CD4-positive, CD25-positive, alpha-beta regulatory T cell (primary cell): ENCODE measurements at places on chromosomes 4 and X. TPM values are rescaled to one million over a fixed set of nuclear protein-coding genes. Genes with fewer than 3 reads are reported as not detected.

GRCh38 chr4:147877308-147877771, 145.5 kb downstream of the ARHGAP10 start:
- peaks cover 7% of the 10 kb centered on the region for H3K36me3 ChIP-seq
- DNase-seq: no peak
- H3K27ac ChIP-seq: no peak overlapping the region
- no peak overlapping the region for H3K4me3 ChIP-seq
- no peaks in the 10 kb centered on the region for H3K27me3 ChIP-seq
- no peaks in the 10 kb centered on the region for H3K4me1 ChIP-seq

- H3K27ac ChIP-seq: no peak overlapping the region
- DNase-seq: no peak
- H3K4me1 ChIP-seq: no peaks in the 10 kb centered on the region
- H3K36me3 ChIP-seq: no peaks in the 10 kb centered on the region
- no peaks in the 10 kb centered on the region for H3K27me3 ChIP-seq
Measured at GRCh38 chrX:85544609-85545008, 165.1 kb upstream of the POF1B start.

FRMD7 gene
- not detected for total RNA-seq

EDA2R gene
- not detected for total RNA-seq

- peak; percentile 25 for DNase-seq
- H3K27me3 ChIP-seq: no peaks in the 10 kb centered on the region
- peaks cover 8% of the 10 kb centered on the region for H3K36me3 ChIP-seq
- no peak overlapping the region for H3K4me3 ChIP-seq
- no peak overlapping the region for H3K27ac ChIP-seq
Measured at GRCh38 chrX:134377537-134377936, 82.4 kb upstream of the HPRT1 start.

DNA sequence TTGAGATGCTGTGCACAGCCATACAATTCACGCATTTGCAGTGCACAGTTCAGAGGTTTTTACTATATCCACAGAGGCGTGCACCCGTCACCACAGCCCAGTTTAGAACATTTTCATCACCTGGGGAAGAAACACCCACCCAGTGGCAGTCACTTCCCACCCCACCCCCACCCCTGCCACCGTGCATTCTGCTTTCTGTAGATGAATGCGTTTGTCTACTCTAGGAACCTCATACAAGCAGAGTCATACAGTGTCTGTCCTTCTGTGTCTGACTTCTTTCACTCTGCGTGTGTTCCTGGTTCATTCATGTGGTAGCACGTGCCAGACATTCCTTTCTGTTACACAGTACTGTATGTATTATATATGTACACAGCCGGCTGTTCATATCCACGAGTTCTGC, 122.8 kb downstream of the TBL1X start:
- no peaks in the 10 kb centered on the region for H3K4me1 ChIP-seq
- no peak for DNase-seq

DNA sequence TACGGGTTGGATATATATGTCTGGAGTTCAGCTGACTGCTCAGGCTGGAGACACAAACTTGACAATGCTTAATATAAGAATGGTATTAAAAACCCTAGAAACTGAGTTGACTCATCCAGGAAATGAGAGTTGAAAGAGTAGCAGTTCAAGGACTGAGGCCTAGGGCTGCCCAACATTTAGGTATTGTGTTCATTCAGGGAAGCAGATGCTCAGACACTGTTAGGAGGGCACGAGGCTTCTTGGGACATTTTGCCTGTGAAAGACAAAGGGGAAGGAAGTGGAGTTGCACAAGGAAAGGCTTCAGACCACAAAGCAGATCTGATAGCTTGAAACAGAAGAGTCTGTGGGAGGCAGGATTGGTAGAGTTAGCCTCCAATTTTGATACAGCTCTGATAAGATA, 52.0 kb upstream of the HS3ST1 start:
- H3K4me3 ChIP-seq: no peak overlapping the region
- no peaks in the 10 kb centered on the region for H3K27me3 ChIP-seq
- DNase-seq: no peak
- no peaks in the 10 kb centered on the region for H3K36me3 ChIP-seq
- no peak overlapping the region for H3K27ac ChIP-seq
- H3K4me1 ChIP-seq: peaks cover 11% of the 10 kb centered on the region

PNMA6F gene
- not detected for total RNA-seq

- H3K4me3 ChIP-seq: no peak overlapping the region
- H3K36me3 ChIP-seq: no peaks in the 10 kb centered on the region
- H3K27ac ChIP-seq: no peak overlapping the region
- no peaks in the 10 kb centered on the region for H3K4me1 ChIP-seq
- DNase-seq: no peak
- no peaks in the 10 kb centered on the region for H3K27me3 ChIP-seq
Measured at GRCh38 chr4:169089004-169089403, 78.9 kb upstream of the CBR4 start.

DNA sequence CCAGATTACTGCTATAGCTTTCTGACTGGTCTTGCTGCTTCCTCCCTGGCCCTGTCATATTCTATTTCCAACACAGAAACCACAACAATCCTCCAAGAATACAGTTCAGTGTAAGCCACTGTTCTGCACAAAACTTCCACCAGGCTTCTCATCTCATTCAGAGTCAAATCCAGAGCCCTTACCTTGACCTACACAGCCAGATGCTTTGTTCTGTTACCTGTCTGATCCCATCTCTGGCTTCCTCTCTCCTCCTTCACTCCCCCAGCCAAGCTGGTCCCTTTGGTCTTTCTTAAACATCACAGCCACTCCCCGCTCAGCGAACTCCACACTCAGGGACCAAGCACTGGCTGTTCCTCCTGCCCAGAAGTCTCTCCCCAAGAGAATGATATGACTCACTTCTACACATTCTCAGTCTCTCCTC, 84.8 kb upstream of the BMP2K start:
- H3K4me3 ChIP-seq: no peak overlapping the region
- no peak for DNase-seq
- no peaks in the 10 kb centered on the region for H3K4me1 ChIP-seq
- no peak overlapping the region for H3K27ac ChIP-seq

DNA sequence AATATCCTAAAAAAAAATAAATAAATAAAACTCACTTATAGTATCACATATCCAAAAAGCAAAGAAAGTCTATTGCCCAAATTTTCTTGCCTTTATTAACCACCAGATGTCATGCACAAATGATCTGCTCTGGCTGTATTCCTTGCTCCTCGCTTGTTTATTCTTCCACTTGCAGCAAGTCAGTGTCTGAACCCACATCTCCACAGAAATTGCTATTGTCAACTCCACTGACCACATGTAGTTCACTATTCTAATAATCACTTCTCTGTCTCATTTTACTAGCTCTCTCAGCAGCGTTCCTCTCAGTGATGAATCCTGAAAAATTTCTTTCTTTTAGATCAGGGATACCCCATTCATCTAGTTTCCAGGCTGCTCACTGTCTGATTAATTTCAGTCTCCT, 29.3 kb upstream of the CXXC4 start:
- H3K27me3 ChIP-seq: no peaks in the 10 kb centered on the region
- H3K4me3 ChIP-seq: no peak overlapping the region
- no peaks in the 10 kb centered on the region for H3K4me1 ChIP-seq

- no peaks in the 10 kb centered on the region for H3K36me3 ChIP-seq
- H3K4me1 ChIP-seq: peaks cover 16% of the 10 kb centered on the region
- peak overlapping the region; percentile 66 for H3K4me3 ChIP-seq
- peak overlapping the region; percentile 55 for H3K27ac ChIP-seq
Measured at GRCh38 chr4:37816006-37816405, 10.5 kb upstream of the PGM2 start.

- no peaks in the 10 kb centered on the region for H3K4me1 ChIP-seq
- H3K4me3 ChIP-seq: no peak overlapping the region
- no peaks in the 10 kb centered on the region for H3K27me3 ChIP-seq
- no peak overlapping the region for H3K27ac ChIP-seq
- no peak for DNase-seq
- H3K36me3 ChIP-seq: no peaks in the 10 kb centered on the region
Measured at GRCh38 chrX:45351478-45351877, 150.8 kb upstream of the DIPK2B start.

- no peak overlapping the region for H3K27ac ChIP-seq
- no peak overlapping the region for H3K4me3 ChIP-seq
- no peaks in the 10 kb centered on the region for H3K4me1 ChIP-seq
- no peaks in the 10 kb centered on the region for H3K27me3 ChIP-seq
- H3K36me3 ChIP-seq: no peaks in the 10 kb centered on the region
- DNase-seq: no peak
Measured at GRCh38 chrX:2449135-2449886, 51.5 kb downstream of the DHRSX start.

GLRA3 gene
- not detected for total RNA-seq

FOXR2 gene
- total RNA-seq: not detected

DNA sequence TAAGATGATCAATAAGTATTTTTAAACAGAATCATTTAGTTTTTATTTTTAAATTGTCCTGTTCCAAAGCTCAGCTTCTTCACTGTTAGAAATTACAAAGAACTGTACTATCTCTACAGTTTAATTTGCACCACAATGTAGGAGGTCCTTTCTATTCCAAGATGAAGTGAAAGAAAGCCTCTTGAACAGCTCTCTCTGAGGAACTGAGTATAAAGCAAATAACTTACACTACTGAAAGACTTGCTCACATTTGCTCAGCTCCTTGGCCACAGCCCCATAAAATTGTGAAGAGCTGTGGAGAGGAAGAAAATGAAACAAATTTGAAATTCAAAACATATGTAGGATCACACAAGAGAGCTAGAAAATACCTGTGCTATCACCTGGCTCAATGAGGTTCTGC, 68.6 kb downstream of the ENPEP start:
- DNase-seq: no peak
- H3K4me3 ChIP-seq: no peak overlapping the region
- H3K27ac ChIP-seq: no peak overlapping the region
- no peaks in the 10 kb centered on the region for H3K4me1 ChIP-seq
- no peaks in the 10 kb centered on the region for H3K27me3 ChIP-seq

RBM41 gene
- total RNA-seq: 16.8 TPM

- H3K4me1 ChIP-seq: no peaks in the 10 kb centered on the region
- no peaks in the 10 kb centered on the region for H3K27me3 ChIP-seq
- H3K4me3 ChIP-seq: no peak overlapping the region
Measured at GRCh38 chr4:114217150-114217817, 237.8 kb upstream of the ARSJ start.

- H3K36me3 ChIP-seq: no peaks in the 10 kb centered on the region
- no peak overlapping the region for H3K4me3 ChIP-seq
- no peaks in the 10 kb centered on the region for H3K4me1 ChIP-seq
- no peaks in the 10 kb centered on the region for H3K27me3 ChIP-seq
- no peak for DNase-seq
- no peak overlapping the region for H3K27ac ChIP-seq
Measured at GRCh38 chr4:71472946-71473345, 134.1 kb downstream of the SLC4A4 start.

GRCh38 chrX:123990169-123990568, 28.7 kb downstream of the STAG2 start:
- H3K27ac ChIP-seq: no peak overlapping the region
- H3K4me3 ChIP-seq: peak overlapping the region; percentile 32
- H3K4me1 ChIP-seq: peaks cover 4% of the 10 kb centered on the region
- no peak for DNase-seq

DNA sequence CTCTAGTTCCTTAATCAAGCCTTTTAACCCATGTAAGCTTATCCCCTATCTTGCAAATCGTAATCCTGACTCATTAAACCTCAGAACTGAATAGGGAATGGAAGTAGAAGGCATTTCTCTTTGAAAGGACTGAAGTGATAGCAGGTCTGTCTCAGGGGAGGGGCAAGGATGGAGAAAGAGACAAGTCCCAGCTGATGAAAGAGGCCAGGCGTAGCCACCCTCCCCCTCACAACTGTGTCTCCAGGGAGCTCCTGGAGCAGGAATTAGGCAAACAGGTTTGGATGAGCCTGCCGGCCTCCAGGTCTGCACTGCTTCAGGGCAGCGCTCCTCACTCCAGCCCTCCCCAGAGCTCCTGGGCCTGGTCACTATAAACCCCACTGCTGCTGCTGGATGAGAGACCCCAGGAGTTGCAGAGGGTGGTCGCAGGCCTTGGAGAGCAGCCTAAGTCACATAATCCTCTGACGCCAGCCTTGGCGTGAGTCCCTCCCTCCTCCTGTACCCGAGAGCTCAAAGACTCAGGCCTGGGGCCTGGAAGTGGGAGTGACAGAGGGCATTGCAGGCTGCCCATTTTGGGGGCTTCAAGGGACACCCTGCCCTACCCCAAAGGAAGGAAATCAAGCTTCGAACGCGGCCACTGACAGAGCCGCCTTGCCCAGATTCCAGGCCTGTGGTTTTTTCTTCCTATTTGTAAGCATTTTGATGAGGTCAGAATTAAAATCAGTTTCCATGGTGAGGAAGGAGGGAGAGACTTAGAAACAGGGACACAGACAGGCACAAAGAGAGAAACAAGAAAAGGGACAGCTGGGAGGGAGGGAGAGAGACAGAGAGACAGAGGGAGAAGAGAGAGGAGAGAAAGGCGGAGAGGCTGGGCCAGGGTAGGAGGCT, 21.2 kb upstream of the MSX1 start:
- no peak overlapping the region for H3K4me3 ChIP-seq
- no peak overlapping the region for H3K27ac ChIP-seq
- peaks cover 2% of the 10 kb centered on the region for H3K27me3 ChIP-seq
- H3K4me1 ChIP-seq: no peaks in the 10 kb centered on the region
- no peaks in the 10 kb centered on the region for H3K36me3 ChIP-seq

DNA sequence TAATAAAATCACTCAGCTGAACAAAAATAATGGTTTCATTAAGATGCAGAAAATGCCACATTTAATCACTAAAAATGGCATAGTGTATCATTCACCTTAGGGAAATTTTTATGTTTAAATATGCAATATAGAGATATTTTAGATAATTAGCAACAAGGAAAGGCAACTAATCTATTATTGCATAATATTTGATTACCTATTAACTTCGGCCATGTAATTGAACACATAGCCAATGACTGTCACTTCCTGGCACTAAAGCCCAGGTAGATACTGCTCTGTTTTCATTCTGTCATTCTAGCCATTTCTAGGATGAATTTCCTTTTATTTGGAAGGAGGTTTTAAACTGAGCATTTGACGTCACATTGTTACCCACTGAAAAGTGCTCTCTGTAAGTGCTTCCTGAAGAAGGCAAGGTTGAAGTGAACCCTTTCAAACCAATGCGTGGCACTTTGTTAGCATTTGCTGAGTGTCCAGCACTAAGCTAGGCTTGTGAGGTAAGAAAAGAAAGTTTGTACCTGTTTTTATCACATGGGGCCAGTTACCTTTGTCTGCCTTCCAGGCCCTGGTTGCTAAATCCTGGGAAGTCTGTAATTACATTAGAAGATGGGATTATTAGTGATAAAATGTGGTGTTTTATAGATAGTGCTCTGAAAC, 67.8 kb upstream of the LSM6 start:
- DNase-seq: no peak
- no peak overlapping the region for H3K4me3 ChIP-seq
- peaks cover 2% of the 10 kb centered on the region for H3K27me3 ChIP-seq
- H3K4me1 ChIP-seq: no peaks in the 10 kb centered on the region
- H3K27ac ChIP-seq: no peak overlapping the region
- H3K36me3 ChIP-seq: no peaks in the 10 kb centered on the region

- peak overlapping the region; percentile 14 for H3K27ac ChIP-seq
- no peaks in the 10 kb centered on the region for H3K27me3 ChIP-seq
- H3K4me1 ChIP-seq: peaks cover 65% of the 10 kb centered on the region
- DNase-seq: no peak
Measured at GRCh38 chrX:24153796-24154189, 4.3 kb downstream of the ZFX start.

PTPN13 gene
- 4.6 TPM for total RNA-seq
